ENCODE measurements at places on chromosomes 7 and 10. TPM values are rescaled to one million over a fixed set of nuclear protein-coding genes. Genes with fewer than 3 reads are reported as not detected.
A peak's percentile ranks its signal among the peaks of the same experiment; 100 is the strongest.

AKR1C1 gene
- total RNA-seq: 38.3 TPM

TBC1D12 gene
- total RNA-seq: 13.6 TPM

CFAP58 gene
- total RNA-seq: 0.17 TPM

STOX1 gene
- total RNA-seq: 1.6 TPM

PAX4 gene
- total RNA-seq: 1.8 TPM

MYPN gene
- total RNA-seq: 1.8 TPM

WDFY4 gene
- 2.2 TPM for total RNA-seq

C1QL3 gene
- total RNA-seq: not detected

PPP1R3C gene
- 1.5 TPM for total RNA-seq

DNMBP gene
- total RNA-seq: 37.1 TPM

C7orf57 gene
- not detected for total RNA-seq

UPK3BL1 gene
- total RNA-seq: 10.7 TPM

ASZ1 gene
- not detected for total RNA-seq

DNA sequence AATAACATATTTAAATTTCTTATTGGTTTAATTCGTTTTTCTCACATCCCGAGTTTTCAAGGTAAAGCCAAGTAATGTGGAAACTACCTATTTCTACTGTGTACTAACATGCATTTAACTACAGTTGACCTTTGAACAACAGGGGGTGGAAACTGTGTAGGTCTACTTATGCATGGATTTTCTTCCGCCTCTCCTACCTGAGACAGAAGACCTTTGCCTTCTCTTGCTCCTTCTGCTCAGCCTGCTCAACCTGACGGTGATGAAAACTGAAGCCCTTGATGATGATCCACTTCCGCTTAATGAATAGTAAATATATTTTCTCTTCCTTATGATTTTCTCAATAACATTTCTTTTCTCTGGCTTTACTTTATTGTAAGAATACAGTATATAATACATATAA is 18.5 kb downstream of the MEOX2 start:
- peak; percentile 66 for DNase-seq

- DNase-seq: no peak
Observed at GRCh38 chr7:104963378-104963990, 50.5 kb upstream of the KMT2E start.

GRCh38 chr10:14089556-14090292 is 241.0 kb downstream of the FRMD4A start:
- no peak for DNase-seq

- no peak for DNase-seq
Observed at GRCh38 chr10:108556186-108556585, 1367.1 kb downstream of the XPNPEP1 start.

DNA sequence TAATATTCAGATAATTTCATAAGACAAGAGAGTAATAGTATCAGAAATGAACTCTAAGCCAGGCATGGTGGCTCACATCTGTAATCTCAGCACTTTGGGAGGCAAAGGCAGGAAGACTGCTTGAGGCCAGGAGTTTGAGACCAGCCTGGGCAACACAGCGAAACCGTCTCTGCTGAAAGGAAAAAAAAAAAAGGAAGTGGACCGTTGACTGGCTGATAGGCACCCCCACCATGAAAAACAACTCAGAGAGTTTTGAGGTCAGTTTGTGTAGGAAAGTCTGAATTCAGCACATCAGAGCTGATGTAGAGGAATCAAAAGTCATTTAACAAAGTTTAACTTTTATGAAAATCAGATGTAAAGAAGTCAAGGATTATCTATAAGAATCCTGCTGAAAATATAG is 63.2 kb upstream of the AMPH start:
- DNase-seq: no peak

DNA sequence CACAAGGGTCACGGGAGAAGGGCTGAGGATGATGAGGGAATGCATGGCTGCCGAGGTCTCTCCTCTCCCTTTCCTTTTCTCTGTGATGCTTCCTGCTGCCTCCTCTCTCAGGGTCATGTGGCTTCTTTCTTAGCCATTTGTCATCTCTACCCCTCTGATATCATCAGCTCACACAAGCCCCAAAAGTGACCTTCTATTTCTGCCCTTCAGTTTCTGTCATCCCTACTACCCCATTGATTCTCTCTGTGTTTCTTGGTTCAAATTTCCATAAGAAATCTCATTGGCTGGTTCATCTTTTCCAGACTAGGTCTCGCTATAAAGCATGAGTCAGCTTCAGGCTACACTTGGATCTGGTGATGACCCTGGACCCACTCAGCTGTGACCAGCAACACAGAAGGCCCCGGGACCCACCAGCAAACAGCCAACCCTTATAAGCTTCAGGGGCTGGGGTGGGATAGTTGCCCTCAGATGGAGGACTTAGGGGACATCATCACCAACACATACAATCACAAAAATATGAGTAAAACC is 284.3 kb downstream of the SKAP2 start:
- no peak for DNase-seq

DNA sequence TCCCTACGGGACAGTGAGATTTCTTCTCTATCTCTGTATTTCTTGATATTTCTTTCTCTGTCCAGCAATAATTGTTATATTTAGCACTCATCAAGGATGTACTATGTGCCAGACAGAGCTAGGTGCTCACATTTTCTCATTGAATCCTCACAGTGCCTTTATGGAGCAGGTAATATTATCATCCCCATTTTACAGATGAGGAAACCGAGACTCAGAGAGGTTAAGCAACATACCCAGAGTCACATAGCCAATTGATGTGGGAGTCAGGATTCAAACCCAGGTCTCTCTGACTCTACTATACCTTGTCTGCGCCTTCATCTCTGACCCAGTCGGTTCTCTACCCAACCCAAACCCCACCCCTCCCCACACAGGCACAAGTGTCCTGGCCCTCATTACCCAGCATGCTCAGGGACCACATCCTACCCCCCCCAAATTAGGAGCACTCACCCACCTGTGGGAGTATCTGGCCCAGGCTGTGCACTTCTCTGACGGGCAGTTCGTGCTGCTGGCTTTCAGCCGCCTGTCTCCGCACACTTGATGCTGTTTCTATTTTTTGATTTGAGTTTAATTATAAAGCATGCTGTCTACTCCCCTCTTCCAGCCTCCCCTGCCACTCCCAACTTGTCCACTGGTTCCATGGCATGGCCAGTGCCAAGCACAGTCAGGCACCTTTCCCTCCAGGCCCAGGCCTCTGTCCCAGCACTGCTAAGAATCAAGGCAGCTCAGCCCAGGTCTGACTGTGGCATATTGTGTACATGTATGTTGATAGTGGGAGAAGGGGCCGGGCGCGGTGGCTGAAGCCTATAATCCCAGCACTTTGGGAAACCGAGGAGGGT is 9.8 kb upstream of the SAMD8 start:
- no peak for DNase-seq

- DNase-seq: no peak
Observed at GRCh38 chr10:120396228-120396627, 60.8 kb upstream of the PLPP4 start.

- DNase-seq: peak; percentile 52
Observed at GRCh38 chr7:150323682-150324372, 482 bp upstream of the ACTR3C start.

DNA sequence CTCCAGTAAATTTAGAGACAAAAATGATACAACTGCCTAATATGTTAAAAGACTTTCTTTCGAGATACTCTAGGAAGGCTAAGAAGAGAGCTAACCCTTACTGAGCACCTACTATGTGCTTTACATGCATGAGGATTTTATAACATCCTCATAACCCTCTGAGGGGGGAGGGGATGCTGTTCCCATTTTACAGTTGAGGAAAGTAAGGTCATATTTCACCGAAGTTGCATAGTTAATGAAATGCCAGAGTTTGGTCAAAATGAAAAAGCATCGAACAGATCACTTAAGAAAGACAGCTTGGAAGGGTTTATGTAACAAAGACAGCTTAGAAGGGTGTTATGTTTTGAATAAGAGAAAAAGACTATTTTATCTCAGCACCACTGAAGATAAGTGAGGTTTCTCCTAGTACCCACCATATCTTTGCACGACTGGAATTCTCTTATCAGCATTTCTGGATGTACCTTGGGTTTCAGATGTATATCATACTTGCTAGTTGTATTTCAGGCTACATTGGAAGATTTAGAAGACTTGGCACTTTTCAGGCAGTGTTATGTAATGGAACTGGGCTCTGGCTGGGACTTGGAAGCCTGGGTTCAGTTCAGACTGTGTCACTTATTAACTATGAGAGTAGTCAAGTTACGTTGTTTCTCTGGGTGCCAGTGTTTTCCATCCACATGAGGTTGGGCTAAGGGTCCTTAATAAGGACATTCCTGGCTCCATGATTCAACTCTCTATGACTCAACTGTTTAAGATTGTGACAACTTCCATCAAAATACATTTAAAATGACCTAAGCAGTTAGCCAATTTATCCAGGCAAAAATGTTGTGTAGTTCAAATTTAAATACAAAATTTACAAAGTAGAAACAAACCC is 6.0 kb downstream of the RHOBTB1 start:
- DNase-seq: no peak

DNA sequence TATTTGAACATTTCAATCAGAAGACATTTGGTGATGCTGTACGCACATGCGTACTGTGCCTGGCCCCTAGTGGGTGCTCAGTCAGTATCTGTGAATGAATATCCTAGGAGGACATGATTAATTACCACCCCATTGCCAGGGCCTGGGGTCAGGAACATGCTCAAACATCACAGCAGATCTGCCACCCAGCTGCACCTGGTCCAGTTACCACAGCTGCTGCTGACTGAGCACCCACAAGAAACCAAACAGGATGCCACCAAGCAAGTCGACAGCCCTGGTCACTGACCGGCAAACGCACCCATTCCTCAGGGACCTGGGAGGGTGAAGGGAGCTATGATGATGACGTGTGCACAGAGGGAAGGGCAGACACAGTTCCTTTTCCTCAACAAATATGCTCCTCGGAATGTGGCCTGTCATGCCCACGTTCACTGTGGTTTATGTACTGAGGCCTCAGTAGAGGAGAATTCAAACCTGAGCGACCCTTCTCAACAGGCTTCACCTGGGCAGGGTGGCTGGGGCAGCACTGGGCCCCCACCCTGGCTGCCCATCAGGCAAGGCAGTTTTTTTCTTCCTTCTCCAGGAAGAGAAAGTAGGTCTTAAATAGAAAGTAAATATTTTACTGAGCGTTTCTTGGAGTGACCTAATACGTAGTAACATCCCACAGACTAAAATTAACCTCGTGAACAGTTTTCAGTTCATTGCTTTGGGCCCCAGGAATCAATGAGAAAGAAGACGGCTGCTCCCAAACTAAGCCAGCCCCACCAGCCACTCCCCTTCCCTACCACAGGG is 13.4 kb downstream of the CTBP2 start:
- DNase-seq: no peak

GRCh38 chr7:2520761-2521290 is 1.3 kb downstream of the LFNG start:
- peak; percentile 68 for DNase-seq

GRCh38 chr10:89873055-89873454 is 171.7 kb downstream of the KIF20B start:
- no peak for DNase-seq

DNA sequence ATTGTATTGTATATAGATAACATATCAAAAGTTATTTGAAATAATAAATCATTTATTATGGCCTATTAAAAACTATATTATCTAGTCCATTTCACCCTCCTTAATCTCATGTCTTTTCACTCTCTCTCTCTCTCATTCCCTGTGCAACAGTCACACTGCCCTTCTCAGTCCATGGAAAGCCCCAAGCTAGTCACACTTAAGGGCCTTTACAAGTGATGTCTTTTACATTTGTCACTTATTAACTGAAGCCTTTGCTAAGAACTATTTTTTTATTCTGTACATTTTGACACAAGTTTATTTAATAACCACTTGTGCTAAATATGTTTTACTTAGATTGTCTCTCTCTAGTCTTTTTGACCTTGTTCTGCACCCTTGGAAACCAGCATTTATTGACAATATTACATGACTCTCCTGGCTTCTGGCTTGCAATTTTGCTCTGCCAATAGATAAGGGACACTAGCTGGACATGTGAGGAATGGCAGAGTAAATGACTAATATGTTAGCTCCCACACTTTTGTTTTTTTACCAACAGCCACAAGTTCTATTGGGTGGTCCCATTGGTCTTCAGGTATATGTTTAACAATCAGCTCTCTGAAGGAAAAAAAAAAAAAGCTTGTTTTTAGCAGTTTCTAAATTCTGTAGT is 706.8 kb upstream of the POT1 start:
- DNase-seq: no peak

GRCh38 chr10:84896909-84897308 is 568.5 kb downstream of the CCSER2 start:
- DNase-seq: no peak

- DNase-seq: no peak
Observed at GRCh38 chr7:46033592-46033991, 112.5 kb upstream of the IGFBP3 start.

DNA sequence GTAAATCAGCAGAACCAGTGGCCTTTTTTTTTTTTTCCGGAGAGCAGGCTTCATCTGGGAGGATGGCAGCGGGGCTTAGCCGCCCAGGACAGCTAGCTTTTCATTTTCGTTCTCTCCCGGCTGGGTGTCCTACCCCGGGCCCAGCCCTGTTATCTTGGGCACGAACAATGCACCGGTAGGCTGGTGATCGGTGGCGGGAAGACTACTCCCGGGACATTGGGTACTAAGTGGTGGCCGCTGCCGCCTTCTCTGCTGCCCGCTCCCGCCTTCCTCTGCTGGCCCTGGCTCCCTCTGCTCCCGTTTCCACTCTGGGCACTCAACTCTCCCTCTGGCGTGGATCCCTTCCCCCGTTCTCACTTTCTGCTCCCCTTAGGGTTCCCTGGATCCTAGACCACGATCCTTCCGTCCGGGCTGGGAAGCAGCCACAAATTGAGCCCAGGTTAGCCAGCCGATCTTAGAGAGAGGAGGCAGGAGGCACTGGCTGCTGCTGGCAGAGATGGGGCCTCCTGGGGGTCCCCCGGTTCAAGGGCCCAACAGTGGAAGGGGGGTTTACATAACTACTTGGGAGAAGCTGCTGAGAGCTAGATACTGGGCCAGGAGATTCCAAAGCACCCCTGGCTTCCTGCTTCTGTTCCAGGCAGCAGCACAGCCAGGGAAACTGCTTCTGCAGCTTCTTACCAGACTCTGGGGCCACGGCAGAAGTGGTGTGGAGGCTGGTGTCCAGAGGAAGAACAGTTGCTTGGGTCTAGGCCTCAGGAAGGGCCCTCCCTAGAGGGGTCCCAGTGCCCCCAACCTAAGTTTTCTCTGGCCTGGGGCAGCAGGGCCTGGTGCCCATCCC is 1.8 kb downstream of the TLX1 start:
- DNase-seq: no peak

GRCh38 chr7:132527467-132528410 is 48.5 kb downstream of the PLXNA4 start:
- DNase-seq: no peak

DNA sequence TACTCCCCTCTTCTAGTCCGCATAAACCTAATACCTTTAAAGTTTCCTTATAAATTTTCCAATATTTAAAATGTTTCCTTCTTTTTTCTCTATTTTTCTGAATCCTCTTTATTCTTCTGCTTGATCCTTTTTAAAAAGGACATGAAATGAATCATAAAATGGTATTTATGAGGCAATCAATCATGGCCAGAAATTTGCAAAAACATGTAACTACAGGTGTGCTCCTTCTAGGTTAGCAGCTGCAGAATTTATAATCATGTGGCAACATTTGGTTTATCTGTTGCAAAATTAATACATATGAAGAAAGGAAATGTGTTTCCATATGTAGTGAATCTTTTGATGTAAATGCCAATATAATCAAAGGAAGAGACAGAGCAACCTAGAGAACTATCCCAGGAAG is 1008.5 kb downstream of the ANKRD7 start:
- no peak for DNase-seq

Data from mucosa of descending colon (tissue), 3 donors.